Activated CD4-positive, alpha-beta T cell treated with anti-CD3 and anti-CD28 coated beads, Interleukin-2, amount 50 U/mL, for 48 hours (primary cell): ENCODE measurements at places on chromosomes 7 and 10.

- no peak for DNase-seq
These were observed 5.8 kb upstream of the PNLIPRP3 start for GRCh38 chr10:116421815-116422214.

GRCh38 chr10:15482156-15482555, 111.1 kb upstream of the FAM171A1 start:
- no peak for DNase-seq

DNA sequence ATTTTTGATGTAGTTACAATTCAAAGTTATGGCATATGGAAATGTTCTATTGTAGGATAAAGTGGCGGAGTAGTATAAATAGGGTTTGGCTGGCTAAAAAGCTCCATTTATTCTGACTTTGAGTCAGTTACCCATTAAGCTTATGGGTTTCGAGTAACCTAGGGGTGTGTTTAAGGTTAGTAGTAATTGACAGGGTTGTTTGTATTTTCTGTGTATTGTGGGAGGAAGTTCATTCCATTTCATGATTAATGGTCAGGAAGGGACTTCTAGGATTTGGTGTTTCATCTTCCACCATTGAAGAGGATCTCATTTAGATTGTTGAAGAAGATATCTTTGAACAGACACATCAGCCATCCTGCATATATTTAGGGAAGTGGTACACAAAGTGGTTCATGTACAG, 75.0 kb downstream of the BICC1 start:
- DNase-seq = no peak

GRCh38 chr7:85600395-85600794, 413.5 kb upstream of the SEMA3D start:
- DNase-seq = no peak

- DNase-seq = no peak
These were observed 24.9 kb downstream of the PRLHR start for GRCh38 chr10:118570591-118570990.

DNA sequence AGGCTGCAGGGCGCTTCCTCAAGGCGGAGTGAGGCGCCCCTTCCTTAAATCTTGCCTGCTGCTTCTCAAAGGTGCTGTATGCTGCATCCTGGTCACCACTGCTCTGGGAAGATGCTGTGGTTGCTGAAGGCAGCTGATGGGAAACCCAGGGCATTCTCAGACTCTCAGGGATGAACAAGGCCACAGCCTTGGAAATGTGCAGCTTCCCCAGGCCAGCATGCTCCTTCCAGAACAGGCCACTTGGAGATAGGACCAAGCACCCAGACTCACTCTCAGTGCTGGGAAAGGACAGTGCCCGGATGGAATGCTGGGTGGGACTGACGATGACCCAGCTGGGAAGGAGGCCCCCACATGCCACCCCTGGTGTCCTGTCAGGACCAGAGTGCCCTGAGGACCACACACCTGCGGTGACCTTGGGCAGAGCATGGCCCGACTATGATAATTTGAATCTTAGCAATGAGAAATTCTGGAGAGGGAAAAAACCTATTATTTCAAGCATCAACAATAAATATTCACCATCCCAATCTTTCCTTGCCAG, 235.5 kb downstream of the TNS3 start:
- no peak for DNase-seq
